Stimulated activated CD4-positive, alpha-beta T cell treated with anti-CD3 and anti-CD28 coated beads, Interleukin-1b, Interleukin-23, amount 100 ng/mL, for 48 hours (primary cell): ENCODE measurements at places on chromosomes 3 and 15.

DNA sequence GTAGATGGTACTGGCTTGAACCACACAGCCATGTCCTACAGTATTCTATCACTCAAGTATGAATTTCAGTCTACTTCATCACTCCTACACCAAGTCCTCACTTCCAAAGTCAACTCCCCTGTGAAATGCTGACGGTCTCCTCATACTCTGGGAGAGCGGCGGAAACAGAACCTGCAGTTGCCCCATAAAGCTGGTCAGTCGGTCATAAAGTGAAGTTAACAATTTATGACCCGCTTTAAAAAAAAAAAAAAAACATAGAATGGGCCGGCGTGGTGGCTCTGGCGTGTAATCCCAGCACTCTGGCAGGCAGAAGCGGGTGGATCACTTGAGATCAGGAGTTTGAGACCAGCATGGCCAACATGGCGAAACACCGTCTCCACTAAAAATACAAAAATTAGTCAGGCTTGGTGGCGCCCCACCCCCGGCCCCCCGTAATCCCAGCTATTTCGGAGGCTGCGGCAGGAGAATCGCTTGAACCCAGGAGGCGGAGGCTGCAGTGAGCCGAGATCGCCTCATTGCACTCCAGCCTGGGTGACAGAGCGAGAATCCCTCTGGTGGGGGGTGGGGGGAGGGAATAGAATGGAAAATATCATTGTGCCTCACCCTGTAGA lies 2.1 kb downstream of the TRANK1 start:
- no peak for DNase-seq

GRCh38 chr15:79826800-79827199 lies 70.0 kb downstream of the MTHFS start:
- no peak for DNase-seq

DNA sequence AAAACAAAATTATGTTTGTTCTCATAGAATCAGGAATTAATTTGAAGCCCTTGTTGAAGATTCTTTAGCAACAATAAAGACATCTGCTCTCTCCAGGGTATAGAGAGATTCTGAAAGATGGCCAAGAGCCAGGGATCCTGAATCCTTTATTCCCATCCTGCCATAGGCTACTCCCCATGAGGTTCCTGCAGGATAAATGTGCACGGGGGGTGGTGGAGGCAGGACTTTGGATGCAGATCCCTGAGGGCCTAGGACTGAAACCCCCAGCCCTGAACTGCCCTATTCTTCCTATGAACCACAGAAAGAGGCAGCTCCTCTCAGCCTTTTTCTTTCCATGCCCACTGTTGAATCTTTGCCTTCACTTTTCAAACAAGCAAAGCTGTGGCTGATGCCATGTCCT lies 17.1 kb downstream of the TMEM108 start:
- DNase-seq = no peak

- no peak for DNase-seq
Measured at GRCh38 chr3:181316482-181316881, 326.9 kb upstream of the DNAJC19 start.

- no peak for DNase-seq
Measured at GRCh38 chr15:77282333-77282732, 137.6 kb downstream of the PEAK1 start.

DNA sequence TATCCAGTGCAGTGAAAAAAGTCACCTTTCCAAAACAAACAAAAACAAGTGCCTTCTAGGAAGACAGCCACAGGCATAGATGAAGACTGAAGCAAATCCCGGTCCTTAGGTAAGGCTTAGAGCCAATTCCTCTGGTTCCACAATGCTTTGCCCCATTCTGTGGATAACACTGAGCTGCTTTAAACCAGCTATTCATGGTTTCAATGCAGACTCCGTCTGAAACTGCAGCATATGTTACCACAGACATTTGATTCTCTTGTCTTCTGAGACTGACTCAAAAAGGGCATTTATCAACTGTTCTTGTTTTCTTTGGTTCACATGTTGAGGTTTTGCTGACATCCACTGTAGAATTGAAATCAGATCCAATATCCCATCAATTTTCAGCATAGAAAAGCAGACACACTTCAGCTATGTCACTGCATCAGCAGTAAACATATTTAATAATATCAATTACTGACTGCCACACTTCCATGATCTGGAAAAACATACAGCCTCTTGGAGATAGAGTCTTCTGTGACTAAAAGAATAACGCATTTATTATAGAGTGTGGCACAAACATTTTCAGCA lies 659.3 kb downstream of the ROBO2 start:
- no peak for DNase-seq

DNA sequence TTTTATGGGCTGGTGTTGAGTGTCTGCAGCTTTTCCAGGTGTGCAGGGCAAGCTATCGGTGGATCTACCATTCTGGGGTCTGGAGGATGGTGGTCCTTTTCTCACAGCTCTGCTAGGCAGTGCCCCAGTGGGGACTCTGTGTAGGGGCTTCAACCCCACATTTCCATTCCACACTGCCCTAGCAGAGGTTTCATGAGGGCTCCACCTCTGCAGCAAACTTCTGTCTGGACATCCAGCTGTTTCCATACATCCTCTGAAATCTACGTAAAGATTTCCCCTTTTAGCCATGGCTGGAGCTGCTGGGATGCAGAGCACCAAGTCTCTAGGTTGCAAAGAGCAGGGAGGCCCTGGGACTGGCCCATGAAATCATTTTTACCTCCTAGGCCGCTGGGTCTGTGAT lies 11.6 kb downstream of the RFX7 start:
- no peak for DNase-seq

- no peak for DNase-seq
Measured at GRCh38 chr3:13637311-13637891, 88.5 kb downstream of the FBLN2 start.

GRCh38 chr3:33826688-33827087 lies 28.3 kb downstream of the PDCD6IP start:
- DNase-seq = no peak

- DNase-seq = no peak
Measured at GRCh38 chr3:113286524-113286923, 75.2 kb downstream of the BOC start.

GRCh38 chr3:172478116-172478515 lies 29.9 kb upstream of the GHSR start:
- no peak for DNase-seq

DNA sequence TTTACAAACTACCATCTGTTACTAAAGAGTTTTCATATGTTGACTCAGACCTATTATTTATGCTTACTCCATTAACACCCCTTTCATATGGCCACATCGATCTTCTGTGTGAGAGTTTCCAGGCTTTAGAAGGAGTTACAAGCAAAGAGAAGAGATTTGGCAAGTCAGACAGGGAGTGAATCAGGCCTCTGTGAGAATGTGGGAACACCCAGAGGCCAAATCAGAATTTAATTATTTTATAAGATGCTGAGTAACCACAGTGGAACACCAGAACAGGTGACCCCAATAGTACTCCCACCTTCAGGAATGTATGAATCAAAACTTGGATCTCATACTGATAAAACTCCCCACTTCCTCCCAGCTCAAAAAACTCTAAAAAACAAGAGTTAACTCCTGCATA lies 42.0 kb downstream of the IFT57 start:
- DNase-seq = no peak

GRCh38 chr3:136270179-136270578 lies 20.0 kb downstream of the PCCB start:
- no peak for DNase-seq

- DNase-seq = no peak
Measured at GRCh38 chr3:65597226-65597951, 441.3 kb downstream of the MAGI1 start.

DNA sequence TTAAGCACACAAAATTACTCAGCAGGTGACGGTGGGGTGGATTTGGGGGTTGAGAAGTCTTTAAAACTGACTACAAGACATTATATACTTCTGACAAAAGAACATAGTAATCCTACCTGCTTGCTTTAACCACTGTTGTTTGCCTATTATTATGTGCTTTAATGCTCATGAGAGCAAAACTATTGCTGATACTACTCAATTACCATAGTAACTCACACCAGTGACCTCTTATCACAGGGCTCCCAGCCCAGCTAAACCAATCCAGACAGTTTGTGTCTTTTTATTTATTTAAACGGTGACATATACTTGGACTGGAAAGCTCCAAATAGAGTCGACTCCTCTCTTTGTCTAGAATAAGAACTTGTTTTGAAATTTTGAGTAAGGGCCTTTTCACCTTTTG lies 42.8 kb upstream of the FEZF2 start:
- DNase-seq = no peak

- no peak for DNase-seq
Measured at GRCh38 chr15:67303490-67304363, 49.1 kb downstream of the IQCH start.

- no peak for DNase-seq
Measured at GRCh38 chr3:145798007-145798406, 363.0 kb downstream of the PLOD2 start.

- DNase-seq = no peak
Measured at GRCh38 chr15:35104526-35105147, 19.5 kb upstream of the NANOGP8 start.

DNA sequence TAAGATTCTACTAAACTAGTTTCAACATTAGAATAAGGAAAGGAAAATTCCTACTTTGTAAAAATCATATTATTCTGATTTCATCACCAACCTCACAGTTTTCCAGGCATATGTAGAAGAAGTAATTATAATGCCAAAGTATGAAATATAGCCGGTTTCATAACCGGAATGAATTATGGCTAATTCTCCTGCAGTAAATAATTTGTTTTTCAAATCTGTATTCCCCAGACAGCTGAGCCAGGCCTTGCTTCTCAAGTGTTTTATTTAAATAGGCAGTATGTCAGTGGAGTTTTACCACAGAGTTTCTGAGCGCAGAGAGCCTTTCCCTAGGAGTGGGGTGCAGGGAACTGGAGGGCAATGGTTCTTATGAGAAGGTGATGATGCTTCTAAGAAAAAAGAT lies 8.7 kb upstream of the CPA3 start:
- no peak for DNase-seq

DNA sequence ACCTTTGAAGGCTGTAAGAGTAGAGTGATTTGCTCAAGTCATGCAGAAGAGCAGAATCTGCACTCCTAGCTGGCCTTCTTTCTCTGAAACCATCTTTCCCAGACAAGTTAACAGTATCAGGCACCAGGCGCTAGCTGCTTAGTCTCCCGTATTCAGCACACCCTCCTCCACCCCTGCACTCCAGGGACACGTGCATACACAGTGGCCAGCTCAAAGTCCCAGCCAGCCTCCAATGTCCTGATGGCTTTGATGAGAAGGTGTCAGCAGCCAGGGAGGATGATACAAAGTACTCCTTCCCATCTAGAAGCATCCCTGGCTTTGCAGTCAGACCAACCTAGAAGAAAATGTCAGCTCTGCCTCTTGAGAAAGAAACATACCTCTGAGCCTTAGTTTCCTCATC lies 177.8 kb downstream of the ADAMTS17 start:
- DNase-seq = no peak

GRCh38 chr3:71146673-71147072 lies 436.9 kb downstream of the FOXP1 start:
- no peak for DNase-seq

DNA sequence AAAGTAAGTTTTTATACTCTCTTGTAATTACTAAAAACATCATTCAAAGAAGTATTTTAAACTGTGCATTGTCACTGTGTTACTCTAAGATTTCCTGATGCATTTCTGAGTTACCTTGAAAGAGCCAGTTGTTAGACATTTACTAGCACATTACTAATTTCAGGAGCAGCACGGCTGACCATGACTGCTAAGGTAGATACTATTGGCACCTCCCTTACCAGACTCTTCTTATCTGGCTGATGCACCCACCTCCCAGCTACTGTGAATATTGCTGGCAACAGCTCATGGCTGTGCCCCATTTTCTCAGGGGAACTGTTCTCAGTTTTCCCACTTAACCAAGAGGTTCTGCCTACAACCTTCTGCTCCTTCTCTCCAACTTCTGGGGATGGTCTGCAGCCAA lies 29.4 kb downstream of the COL6A5 start:
- DNase-seq = no peak

DNA sequence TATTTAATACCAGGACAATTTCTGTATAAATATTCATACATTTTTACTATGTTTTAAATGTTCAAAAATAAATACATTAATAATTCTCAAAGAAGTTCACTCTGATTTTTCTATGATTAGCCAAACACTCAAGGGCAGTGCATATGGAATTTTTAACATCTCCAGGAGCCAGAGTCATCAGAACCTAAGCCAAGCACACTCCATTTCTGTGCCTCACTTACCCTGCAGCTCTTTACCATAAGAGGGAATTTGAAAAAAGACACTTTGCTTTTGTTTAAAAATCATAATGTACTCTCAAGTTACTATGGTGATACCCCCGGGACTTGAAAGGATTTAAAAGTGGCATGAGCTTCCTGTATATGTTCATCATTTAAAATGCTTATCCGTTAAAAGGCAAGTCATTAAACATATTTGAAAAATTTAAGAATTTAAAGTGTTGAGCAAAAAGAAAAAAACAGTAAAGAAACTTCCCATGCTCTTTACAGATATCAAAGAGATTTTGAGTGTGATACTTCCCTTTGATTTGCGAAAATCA lies 747.4 kb upstream of the NECTIN3 start:
- DNase-seq = no peak

GRCh38 chr3:155743606-155744005 lies 1.3 kb downstream of the PLCH1 start:
- no peak for DNase-seq

DNA sequence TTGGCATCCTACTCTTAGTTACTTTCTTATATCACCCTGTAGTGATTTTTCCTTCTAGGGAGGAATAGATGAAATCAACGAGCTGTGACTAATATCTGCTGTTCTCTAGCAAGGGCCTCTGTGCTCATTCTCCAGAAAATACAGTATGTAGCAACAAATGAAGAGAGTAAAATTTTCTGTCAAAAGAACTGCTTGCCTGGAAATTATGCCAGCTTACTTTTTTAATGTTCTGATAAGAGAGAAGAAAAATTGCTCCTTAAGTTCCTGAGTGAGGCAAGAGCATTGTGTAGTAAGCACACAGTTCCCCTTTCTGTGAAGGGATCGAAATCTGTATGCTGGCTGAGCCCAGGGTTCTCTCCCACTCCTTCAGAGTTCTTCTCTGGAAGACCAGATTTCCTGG lies 51.4 kb upstream of the GK5 start:
- no peak for DNase-seq

DNA sequence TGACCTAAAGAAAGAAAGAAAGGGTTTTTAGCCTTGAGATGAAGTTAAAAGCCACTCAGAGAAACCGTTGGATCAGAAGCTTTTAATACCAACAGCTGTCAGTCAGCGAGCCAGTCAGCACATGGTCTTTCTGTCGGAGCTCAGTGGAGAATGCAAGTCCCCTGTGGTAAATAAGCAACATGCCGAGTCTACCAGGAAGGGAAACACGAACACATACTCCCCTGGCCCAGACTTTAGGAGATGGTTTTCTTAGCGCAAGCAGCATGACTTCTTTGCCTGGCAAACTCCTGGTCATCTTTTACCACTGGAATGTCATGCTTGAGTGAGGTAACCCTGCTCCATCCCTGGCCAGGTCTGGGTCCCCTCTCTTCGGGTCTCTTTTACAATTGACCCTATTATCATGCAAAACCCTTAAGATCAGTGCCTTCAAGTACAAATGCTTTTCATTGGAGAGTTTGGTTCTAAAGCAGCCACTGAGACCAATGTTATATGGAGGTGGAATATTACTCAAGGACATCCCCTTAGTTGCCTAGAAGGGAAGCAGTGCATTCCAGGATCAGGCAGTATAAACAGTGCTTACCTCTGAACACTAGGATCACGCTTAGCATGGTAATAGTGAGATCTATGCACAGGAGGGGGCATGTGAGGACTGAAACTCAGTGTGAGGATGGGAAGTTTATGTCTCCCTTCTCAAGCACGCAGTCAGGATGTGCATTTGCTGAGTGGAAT lies 28.2 kb downstream of the SLCO3A1 start:
- DNase-seq = no peak
